Renal cortex interstitium (tissue), 15 donors: ENCODE measurements at places on chromosomes 11 and 22.

DNA sequence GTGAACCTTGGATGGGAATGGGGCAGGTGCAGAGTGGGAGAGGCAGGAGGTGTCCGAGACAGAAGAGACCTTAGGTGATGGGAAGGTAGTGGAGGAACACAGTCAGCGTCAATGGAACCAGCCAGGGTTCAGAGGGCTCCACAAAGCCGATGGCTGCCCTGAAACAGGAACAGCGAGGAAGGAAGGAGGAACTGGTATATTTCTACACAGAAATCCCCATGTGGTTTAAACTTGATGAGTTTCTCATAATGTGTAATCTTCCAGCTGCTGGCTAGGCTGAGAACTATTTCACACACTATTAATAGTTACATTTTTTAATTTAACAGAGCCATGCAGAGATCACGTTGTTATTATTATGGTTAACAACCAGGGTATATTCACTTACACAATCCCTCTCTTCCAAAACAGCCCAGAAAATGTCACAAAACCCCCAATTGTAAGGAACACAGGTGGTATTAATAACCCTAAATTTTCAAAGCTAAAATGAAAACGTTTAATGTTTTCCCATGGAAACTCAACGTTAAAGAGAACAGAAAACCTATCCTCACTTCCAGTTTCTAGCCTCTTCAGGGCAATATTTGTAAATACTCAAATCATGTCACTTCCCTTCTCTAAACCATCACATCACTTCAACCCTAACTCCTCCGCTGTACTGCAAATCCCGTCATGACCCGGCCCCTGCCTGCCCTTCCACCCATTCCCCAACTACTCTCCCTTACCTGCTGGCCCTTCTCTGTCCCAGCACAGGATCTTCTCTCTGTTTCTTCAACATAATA lies 74.5 kb upstream of the ARFGAP3 start:
- no peak for DNase-seq

GRCh38 chr11:100761841-100762240 lies 74.8 kb downstream of the ARHGAP42 start:
- DNase-seq: no peak

- DNase-seq: no peak
Observed at GRCh38 chr11:32107647-32108046, 16.8 kb downstream of the RCN1 start.

GRCh38 chr11:119640541-119640940 lies 88.5 kb downstream of the NECTIN1 start:
- no peak for DNase-seq

DNA sequence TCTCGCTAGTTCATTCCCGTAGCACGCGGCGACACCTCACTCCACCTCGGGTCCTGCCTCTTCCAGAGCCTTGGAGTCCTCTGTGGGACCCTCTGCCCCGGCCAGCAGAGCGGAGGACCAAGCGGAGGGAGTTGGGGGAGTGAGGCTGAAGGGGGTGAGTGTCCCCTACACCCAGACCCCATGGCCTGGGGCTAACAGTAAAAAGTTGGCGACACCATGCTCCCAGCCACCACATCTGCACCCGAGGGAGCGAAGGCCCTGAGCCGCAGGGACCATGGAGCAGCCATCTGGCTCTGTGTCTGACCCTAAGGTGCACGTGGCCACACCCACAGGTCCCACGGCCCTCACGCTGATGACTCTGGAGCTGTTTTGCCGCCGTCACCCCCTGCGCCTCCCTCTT lies 293.8 kb downstream of the BRD1 start:
- DNase-seq: no peak

DNA sequence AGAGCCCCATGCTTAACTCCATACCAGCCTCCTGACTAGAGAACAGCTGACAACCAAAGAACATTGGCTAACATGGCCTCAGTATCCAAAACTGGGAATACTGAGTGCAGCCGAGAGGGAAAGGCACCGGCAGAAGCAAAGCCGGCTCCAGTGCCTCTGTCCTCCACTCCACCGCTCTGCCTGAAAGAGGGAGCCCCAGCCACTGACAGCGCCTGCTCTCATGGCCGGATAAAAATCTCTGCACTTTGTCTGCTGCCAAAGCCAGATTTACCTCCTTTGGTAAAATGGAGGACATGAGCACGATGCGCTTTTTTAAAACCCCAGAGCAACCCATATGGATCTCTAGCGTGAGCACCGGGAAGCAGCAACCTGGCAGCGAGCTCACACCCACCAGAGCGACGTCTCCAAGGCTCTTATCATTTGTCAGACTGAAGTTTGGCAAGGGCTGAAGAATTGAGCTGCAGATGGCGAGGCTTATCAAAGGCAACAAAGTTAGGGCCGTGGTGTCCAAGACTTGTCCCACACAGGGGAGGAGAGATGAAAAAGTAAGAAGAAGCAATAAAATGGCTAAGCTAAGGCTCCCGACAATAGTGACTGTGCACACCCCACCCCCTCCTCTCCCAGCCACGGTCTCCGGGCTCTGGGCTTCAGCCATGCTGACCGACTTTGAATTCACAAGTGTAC lies 71.4 kb downstream of the EFCAB6 start:
- DNase-seq: no peak
